ENCODE measurements at places on chromosomes 7 and 10.

GRCh38 chr10:117429643-117430265, 54.5 kb upstream of the PDZD8 start:
- DNase-seq = no peak

- no peak for DNase-seq
Measured at GRCh38 chr7:100799037-100799896, 28.1 kb downstream of the EPHB4 start.

DNA sequence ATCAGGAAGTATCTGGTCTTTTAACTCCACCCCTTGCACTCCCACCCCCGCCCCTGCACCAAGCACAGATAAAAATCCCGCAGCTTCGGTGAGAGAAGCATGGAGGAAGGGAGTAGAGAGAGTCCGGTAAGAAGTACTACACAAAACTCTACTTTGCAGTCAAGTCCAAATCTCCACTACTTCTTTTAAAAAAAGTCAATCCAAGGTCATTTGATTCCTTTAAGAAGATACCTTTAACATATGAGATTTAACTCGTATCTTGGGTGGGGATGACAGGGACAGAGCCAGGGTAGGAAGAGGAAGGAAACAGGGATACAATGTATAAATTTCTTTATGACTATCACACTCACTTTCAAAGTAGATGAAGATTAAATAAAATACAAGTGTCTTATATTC, 132.1 kb downstream of the NRBF2 start:
- DNase-seq = no peak

DNA sequence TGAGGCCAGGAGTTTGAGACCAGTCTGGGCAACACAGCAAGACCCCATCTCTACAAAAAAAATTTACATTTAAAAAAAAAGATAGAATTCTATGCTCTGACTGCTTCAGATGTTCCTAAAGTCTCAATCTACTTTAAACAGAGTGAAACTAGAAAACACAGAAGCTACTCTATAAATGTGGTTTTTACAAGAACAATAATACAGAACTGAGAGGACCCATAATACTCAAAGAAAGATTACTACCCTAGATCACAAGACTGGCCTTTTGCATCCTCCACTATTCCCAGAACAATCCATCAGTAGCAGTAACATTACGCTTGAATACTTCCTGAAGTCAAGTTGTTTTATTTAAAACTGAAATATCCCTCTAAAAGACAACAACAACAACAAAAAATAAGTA, 119.4 kb downstream of the ZFAND4 start:
- DNase-seq = no peak

- peak; percentile 1 for DNase-seq
Measured at GRCh38 chr10:107915215-107915610, 750.7 kb upstream of the SORCS1 start.

DNA sequence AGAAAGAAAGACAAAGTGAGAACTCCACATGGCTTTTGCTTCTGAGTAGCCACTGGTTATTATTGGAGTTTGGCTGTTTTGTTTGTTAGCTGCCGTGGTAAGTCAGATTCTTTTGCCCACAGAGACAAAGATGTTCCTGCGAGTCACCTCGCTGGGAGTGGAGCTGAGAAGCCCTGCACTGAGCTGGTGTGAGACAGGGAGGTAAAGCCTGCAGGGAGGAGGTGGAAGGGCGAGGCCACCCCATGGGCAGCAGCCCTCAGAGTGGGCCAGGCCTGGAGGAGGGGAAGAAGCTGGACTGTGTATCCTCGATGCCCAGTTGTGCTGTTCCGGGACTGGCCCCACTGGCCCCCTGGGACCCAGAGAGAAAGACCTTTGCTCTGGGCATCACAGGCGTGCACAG, 14.3 kb upstream of the NOM1 start:
- DNase-seq = no peak

GRCh38 chr7:25834050-25834449, 317.9 kb upstream of the NFE2L3 start:
- DNase-seq = no peak

DNA sequence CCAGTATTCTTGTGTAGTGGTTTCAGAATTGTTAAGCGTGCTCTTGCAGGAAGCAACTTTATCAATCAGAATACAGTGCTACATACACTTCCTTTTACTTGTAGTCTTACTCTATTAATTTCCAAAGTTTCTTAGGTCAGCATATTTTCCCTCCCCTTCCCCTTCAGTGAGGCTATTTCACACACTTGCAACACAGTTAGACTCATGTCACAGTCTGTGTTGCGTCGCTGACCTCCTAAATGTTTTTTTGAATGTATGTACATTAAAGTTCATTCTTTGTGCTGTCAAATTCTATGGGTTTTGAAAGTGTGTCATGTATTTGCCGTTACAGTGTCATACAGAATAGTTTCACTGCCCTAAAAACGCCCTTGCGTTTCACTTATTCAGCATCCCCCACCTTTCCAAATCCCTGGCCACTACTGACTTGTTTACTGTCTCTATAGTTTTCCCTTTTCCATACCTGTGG, 5.4 kb upstream of the HKDC1 start:
- no peak for DNase-seq

DNA sequence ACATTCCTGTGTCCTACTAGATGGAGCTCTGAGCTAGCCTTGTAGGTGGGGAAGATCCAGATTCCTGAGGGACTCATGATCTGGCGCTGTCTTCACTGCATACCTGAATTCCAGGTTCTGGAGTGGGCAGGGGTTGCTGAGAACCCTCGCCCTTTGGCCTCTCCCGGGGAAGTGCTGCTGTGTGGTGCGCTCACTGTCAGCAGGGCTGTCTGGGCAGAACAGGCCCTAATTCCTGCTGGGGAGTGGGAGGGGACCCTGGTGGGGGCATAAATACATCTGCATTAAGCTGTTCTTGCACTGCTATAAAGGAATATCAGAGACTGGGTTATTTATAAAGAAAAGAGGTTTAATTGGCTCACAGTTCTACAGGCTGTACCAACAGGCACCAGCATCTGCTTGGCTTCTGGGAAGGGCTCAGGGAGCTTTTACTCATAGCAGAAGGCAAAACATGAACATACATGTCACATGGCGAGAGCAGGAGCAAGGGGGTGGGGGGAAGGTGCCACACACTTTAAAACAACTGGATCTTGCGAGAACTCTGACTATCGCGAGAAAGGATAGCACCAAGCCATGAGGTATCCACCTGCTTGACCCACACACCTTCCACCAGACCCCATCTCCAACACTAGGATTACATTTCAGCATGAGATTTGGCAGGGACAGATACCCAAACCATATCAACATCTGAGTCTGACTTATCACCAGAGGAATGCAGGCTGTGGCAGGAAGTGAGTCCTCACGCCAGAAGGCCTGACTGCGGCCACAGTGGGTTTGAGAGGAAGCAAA, 115.0 kb downstream of the ADCY1 start:
- DNase-seq = no peak

GRCh38 chr10:15704581-15704968, 15.1 kb downstream of the ITGA8 start:
- DNase-seq = no peak

DNA sequence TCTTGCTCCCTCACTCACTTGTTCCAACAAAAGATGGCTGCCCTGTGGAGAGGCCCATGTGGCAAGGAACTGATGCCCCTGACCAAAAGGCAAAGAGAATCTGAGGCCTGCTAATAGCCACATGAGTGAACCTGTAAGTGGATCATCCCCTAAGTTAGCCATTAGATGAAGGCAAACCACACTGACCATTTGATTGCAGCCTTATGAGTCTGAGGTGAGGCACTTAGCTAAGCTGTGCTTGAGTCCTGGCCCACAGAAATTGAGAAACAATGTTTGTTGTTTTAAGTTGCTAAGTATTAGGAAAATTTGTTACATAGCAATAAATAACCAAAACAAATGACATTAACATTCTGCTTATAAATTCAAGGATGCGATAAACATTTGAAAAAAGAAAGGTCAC, 100.1 kb upstream of the BET1 start:
- DNase-seq = peak; percentile 25

DNA sequence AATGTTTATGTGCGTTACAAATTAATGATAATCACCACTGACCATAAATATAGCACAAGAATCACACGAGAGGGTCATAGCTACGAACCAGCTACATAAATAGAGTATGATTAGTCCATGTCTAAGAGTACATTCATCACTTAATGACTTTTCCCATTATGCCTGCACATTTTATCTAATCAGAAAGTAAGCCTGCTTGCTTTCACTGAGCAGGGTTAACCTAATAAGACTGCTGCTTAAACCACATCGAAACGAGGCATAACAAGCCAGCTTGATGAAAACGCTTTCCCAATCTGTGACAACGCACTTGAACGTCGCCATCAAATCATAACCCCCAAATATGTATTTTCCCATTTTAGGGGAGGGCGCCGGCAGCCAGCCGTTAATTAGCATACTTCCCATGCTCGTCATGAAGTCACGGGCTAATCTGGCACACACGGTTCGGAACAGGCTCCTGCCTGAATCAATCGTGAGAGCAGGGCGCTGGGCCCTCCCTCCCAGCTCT, 71.5 kb downstream of the EBF3 start:
- no peak for DNase-seq

DNA sequence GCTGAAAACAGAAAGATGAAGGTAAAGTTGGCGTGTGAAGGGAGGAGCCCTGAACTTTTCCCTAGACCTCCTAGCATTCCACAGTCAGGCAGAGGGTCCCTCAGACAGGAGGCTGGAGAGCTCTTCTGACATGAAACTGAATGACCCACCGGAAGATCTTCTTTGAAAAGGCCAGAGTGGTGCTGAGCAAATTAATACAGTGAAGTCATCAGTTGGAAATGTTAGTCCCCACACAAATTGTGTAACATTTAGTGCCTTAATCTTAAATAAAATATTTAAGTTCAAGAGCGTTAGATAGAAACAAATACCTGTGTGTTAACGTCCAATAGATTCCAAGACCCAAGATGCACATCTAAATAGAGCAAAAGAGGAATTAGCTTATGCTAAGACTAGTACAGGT, 49.0 kb upstream of the WNT16 start:
- no peak for DNase-seq

DNA sequence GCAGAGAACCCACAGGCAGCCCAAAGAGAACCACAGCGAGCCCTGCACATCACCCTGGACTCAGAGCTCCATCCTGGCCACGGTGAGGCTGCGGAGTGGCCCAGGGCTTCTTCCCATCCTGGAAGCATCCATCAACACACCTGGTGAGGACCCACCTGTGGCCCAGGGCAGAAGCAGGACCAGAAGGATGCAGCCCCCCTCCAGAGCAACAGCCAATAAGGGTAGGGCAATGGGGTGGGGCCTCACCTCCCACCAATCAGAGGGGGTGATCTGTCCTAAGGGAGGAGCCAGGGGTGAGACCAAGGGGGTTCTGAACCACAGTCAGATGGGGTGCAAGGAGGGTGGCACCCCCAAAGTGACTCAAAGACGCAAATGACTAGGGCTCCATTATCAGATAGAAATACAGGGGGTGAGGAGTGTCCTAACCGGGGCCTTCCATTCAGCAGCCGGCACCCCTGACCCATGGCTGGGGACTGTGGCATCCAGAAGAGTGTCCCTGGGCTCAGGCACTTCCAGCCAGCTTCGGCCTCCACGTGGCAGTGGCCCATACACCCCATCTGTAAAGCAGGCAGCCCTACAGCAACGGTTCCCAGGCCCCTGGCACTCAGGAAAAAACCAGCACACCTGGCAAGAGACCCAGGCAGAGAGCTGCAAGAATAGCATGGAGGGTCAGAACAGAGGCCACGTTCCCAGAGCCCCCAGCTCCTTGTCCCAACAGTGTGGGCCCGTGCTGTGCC, 36.9 kb downstream of the STK32C start:
- DNase-seq = no peak

GRCh38 chr7:22662036-22662435, 65.0 kb upstream of the IL6 start:
- DNase-seq = peak; percentile 49

DNA sequence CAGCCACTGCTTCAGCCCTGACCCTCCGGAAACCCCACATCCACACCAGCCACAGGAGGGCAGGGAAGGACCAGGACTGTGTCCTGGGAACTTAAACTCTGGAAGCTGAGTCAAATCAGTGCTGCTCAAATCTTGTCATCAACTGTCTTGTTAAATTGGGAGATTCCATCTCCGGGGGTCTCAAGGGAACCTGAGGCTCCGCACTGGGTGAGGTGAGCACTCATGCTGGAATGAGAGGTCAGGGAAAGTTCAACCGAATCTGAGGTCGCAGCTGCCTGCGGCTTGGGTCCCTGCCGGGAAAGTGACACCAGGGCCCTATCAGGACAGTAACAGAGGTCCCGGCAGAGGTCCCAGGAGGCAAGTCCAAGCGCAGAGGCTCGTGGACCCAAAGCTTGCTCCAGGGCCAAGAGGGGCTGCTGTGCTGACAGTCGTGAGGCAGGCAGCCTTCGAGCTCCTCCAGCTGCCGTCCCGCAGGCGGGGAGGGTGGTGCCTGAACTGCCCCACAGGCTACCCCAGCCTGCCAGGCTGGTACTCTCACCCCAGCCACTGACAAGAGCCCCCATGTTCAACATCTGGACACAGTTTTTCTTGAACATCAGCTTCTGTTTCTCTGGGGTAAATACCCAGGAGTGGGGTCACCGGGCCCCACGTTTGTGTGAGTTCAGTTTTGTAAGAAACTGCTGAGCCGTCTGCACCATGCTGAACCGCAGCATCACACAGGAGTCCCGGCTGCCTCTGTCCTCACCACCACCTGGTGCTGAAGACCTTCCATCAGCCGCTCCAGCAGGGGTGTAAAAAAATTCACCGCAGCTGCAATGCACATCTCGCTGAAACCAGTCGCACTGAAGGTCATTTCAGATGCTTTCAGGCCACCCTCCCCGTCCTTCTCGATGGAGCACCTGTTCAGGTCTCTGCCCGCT, 101.0 kb downstream of the DIP2C start:
- no peak for DNase-seq

DNA sequence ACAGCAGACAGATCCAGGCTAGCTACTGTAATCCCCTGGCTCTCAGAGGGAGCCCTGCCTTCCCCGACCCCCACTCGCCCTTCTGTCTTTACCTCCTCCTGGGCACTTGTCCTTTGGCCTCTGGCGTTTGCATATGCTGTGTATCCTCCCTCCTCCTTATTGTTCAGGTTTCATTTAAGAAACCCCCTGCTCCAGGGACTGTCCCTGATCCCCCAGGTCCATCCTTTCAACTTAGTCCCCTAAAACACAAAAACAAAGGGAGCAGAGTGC, 25.7 kb downstream of the GRID1 start:
- DNase-seq = no peak

- no peak for DNase-seq
Measured at GRCh38 chr7:36741866-36742265, 17.6 kb upstream of the AOAH start.

GRCh38 chr10:61792097-61792716, 109.3 kb upstream of the ARID5B start:
- DNase-seq = no peak

GRCh38 chr7:45155941-45156340, 1.6 kb upstream of the RAMP3 start:
- DNase-seq = no peak

GRCh38 chr10:130364631-130365411, 228.6 kb downstream of the GLRX3 start:
- no peak for DNase-seq

DNA sequence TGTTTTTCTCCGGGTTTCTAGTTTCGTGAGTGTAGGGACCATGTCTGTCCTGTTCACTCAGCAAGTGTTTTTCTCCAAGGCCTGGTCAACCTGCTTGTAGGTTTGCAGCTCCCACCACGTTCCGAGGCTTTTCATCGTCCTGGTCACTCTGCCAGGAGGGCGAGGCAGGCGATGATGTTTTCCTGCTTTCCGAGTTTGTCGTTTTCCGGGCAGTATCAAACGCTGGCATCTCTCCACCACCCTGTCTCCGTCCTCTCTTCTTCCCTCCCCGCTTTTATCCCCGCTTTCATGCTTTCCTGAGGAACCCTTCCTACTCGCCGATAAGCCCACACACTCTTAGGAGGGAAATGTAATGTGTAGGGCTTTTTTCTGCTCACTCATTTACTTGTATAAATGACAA, 11.2 kb downstream of the IQCE start:
- DNase-seq = no peak

- no peak for DNase-seq
Measured at GRCh38 chr10:92880233-92880861, 32.0 kb downstream of the EXOC6 start.
